G401 (cell line): ENCODE measurements at places on chromosomes 16 and 17. TPM values are rescaled to one million over a fixed set of nuclear protein-coding genes. Genes with fewer than 3 reads are reported as not detected.

The SMTNL2 gene
- not detected in 2 replicates for total RNA-seq

The NPIPA3 gene
- 0.37 TPM in 1 of 2 replicates, not detected in the other for total RNA-seq

The CSH1 gene
- total RNA-seq: not detected in 2 replicates

The PPL gene
- 33.2 and 41.0 TPM in 2 replicates for total RNA-seq

The ZNF287 gene
- 2.6 and 7.6 TPM in 2 replicates for total RNA-seq

The SPNS2 gene
- total RNA-seq: 58.1 and 61.5 TPM in 2 replicates

The AANAT gene
- not detected in 2 replicates for total RNA-seq

The METTL16 gene
- 29.2 and 58.3 TPM in 2 replicates for total RNA-seq

The ARHGAP44 gene
- total RNA-seq: 0.62 and 1.6 TPM in 2 replicates

The SLC7A5 gene
- 25.5 and 25.7 TPM in 2 replicates for total RNA-seq

The SLFN12L gene
- total RNA-seq: not detected in 2 replicates

The TNFRSF13B gene
- not detected in 2 replicates for total RNA-seq

The XYLT2 gene
- 31.5 and 33.5 TPM in 2 replicates for total RNA-seq

The CRYBA1 gene
- total RNA-seq: 0.43 TPM in 1 of 2 replicates, not detected in the other

The KRT14 gene
- total RNA-seq: not detected in 2 replicates

The RSAD1 gene
- total RNA-seq: 31.9 and 34.5 TPM in 2 replicates

The OR1F1 gene
- not detected in 2 replicates for total RNA-seq

The SPATA32 gene
- total RNA-seq: not detected in 2 replicates

The ZNF423 gene
- total RNA-seq: 0.07 TPM in 1 of 2 replicates, not detected in the other

The CHCT1 gene
- total RNA-seq: not detected in 2 replicates

The SMPD3 gene
- total RNA-seq: 0.03 and 0.18 TPM in 2 replicates

The GPR142 gene
- not detected in 2 replicates for total RNA-seq

The UNC45B gene
- not detected in 2 replicates for total RNA-seq

The CCL1 gene
- total RNA-seq: not detected in 2 replicates

The CIAO2B gene
- total RNA-seq: 140 and 172 TPM in 2 replicates

The CD300A gene
- total RNA-seq: not detected in 2 replicates

The PPP1R27 gene
- total RNA-seq: 0.31 TPM in 1 of 2 replicates, not detected in the other

The ZG16B gene
- total RNA-seq: not detected in 2 replicates

The MMP28 gene
- not detected in 2 replicates for total RNA-seq

The LAT gene
- total RNA-seq: 7.4 TPM in 1 of 2 replicates, not detected in the other

The ABR gene
- total RNA-seq: 118 and 128 TPM in 2 replicates

The ACSM2A gene
- not detected in 2 replicates for total RNA-seq

The CHST6 gene
- total RNA-seq: 0.31 TPM in 1 of 2 replicates, not detected in the other

The GJC1 gene
- total RNA-seq: 47.4 and 71.0 TPM in 2 replicates

The AGRP gene
- not detected in 2 replicates for total RNA-seq

The ZNF267 gene
- total RNA-seq: 14.0 and 19.6 TPM in 2 replicates

The ANKRD40CL gene
- total RNA-seq: not detected in 2 replicates
